ENCODE measurements at places on chromosomes 3 and 15. TPM values are rescaled to one million over a fixed set of nuclear protein-coding genes. Genes with fewer than 3 reads are reported as not detected.

GRCh38 chr3:46883054-46883829 lies 5.7 kb downstream of the PTH1R start:
- DNase-seq: no peak

GRCh38 chr3:149216193-149216869 lies 5.3 kb downstream of the CP start:
- no peak for DNase-seq

DNA sequence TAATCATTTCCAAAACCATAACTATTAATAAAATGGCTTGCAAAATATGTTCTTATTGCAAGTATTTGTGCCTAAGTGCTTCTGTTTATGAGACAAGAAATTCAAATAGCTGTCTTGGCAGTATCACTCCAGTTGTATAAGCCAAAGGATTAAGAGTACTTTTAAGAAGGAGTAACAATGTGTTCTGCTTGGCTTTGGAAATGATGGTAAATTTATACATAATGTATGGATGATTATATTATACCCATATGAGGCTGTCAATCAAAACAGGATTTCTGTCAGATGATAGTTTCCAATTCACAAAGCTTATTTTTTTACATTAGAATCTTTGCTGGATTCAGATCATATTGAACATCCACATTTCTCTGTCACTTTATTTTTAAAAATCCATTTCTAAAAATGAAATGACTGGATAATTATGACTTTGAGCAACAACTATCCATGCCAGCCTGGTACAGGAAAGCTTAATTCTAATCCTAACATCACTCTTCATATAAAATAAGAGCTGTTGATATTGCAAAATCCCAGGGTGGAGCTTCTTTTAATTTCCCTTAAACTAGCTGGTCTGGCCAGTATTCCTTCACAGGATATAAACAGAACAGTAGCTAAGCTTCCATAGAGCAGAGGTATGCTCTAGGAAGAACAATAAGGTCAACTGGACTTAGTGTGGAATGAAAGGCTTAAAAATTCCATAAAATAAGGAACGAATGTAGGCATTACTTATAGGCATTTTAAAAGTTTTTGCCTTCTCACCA lies 30.0 kb upstream of the ZNF280D start:
- no peak for DNase-seq

GRCh38 chr3:14410503-14411165 lies 8.2 kb downstream of the SLC6A6 start:
- DNase-seq: peak; percentile 73

GRCh38 chr15:70186152-70186551 lies 88.4 kb upstream of the TLE3 start:
- DNase-seq: no peak

DNA sequence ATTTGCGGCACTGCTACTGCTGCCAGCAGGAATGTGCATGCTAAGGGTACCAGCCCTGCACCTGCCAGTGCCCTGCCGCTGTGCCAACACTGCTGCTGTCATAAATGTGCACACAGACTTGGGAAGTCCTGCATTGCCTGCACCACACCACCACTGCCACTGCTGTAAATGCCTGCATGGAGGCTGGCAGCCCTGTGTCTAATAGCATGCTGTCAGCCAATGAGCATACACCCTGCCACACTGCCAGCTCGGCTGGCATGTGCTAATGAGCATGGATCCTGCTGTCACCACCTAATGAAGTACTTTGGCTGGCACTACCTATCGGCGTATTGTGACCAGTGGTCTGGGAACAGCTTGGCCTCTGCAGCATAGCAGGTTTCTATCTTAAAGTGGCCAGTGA lies 981.8 kb upstream of the GBE1 start:
- no peak for DNase-seq

- no peak for DNase-seq
Observed at GRCh38 chr3:181906338-181906737, 194.6 kb downstream of the SOX2 start.

PAQR5 gene
- 0.66 TPM for total RNA-seq

Measured in mammary epithelial cell (primary cell).